Neural progenitor cell (in vitro differentiated cells): ENCODE measurements at places on chromosomes 2 and 18.

- H3K27me3 ChIP-seq: no peaks in the 10 kb centered on the region
- H3K4me3 ChIP-seq: peak overlapping the region; percentile 94
- peak overlapping the region; percentile 77 for H3K27ac ChIP-seq
- no peak for DNase-seq
Measured at GRCh38 chr18:54358495-54359040, 862 bp downstream of the C18orf54 start.

DNA sequence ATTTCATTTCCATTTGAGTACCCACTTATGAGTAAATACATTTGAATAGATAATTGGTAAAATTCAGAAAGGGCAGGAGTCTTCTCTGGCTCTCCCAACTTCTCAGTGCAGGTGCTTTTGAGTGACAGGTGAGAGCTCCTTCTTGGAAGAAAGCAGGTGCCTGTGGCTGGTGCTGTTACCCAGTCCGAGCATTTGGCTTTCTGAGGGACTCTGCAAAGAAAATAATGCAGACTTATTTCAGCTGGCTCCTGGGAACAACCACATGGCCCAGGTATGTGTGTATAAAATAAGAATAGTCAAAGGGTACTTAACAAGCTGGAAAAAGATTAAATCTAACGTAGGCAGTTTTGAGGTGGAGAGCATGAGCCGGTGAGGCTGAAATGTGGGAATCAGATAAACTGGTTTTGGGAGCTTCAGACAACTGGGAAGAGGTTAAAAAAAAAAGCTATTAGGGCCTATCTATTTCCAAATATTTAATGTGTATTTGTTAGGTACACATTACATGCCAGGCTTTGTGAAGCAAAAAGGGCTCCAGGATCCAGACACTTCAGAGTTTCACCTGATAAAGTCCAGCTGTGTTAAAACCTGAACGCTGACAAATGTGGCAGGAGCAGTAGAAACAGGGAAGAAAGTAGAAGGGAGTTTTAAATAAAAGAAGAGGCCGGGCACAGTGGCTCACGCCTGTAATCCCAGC is 20.6 kb downstream of the ZNF236 start:
- H3K4me1 ChIP-seq: no peaks in the 10 kb centered on the region
- no peaks in the 10 kb centered on the region for H3K36me3 ChIP-seq
- no peak for DNase-seq

- peaks cover 7% of the 10 kb centered on the region for H3K4me1 ChIP-seq
- DNase-seq: no peak
- H3K27me3 ChIP-seq: no peaks in the 10 kb centered on the region
- no peaks in the 10 kb centered on the region for H3K36me3 ChIP-seq
Measured at GRCh38 chr2:157349949-157350515, 24.4 kb upstream of the ERMN start.

GRCh38 chr2:122136056-122136455 is 380.6 kb downstream of the TSN start:
- H3K27ac ChIP-seq: no peak overlapping the region
- no peaks in the 10 kb centered on the region for H3K36me3 ChIP-seq
- no peaks in the 10 kb centered on the region for H3K27me3 ChIP-seq
- H3K4me1 ChIP-seq: no peaks in the 10 kb centered on the region
- no peak overlapping the region for H3K4me3 ChIP-seq

DNA sequence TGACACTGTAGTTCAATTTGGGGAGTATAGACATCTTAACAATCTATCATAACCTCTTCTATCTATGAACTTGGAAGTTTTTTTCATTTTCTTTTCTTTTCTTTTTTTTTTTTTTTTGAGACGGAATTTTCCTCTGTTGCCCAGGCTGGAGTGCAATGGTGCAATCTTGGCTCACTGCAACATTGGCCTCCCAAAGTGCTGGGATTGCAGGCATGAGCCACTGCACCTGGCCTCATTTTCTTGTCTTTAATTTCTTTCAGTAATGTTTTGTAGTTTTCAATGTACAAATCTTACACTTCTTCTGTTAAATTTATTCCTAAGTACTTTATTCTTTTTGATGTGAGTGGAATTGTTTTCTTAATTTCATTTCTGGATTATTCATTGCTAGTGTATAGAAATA is 14.6 kb downstream of the ASAP2 start:
- no peaks in the 10 kb centered on the region for H3K36me3 ChIP-seq
- H3K4me3 ChIP-seq: no peak overlapping the region
- no peaks in the 10 kb centered on the region for H3K27me3 ChIP-seq
- DNase-seq: no peak

DNA sequence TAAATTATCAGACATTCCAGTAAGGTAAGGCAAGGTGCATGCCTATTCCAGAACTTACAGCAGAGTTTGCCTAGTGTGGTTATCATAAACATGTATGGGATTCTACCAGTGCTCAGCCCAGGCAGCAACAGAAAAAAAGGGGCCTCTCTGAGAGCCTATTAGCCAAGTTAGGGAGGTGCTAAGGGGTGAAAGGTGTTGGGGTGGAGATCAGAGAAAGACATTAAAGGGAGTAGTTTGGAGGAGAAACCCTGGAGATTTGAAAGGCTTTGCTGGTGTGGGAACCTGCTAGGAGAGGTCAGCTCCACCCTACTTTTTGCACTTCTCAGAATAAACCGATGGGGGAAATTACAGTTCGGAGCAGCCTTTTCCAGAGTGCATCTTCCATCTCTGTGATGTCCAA is 2.9 kb downstream of the ARPC2 start:
- H3K4me1 ChIP-seq: peaks cover 13% of the 10 kb centered on the region
- no peak for DNase-seq
- H3K27ac ChIP-seq: no peak overlapping the region

GRCh38 chr2:20543469-20544152 is 96.7 kb downstream of the RHOB start:
- H3K27ac ChIP-seq: no peak overlapping the region
- no peaks in the 10 kb centered on the region for H3K27me3 ChIP-seq

DNA sequence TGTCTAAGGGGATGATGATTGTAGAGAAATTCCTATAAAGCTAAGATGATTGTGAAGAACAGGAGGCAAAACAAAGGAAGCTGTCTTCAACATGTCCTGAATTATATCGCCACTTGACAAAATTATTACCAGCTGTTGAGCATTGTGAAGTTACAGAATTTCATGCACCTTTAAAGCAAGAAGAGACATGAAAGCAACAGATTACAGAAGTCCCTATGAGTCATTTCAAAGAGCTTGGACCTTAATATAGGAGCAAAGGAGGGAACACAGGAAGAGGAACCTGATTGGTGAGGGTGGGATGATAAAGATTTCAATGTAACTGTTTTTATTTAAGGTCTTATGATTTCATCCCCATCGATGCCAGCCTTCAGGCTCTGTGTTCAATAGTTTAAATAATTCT is 526.9 kb upstream of the HNMT start:
- no peak overlapping the region for H3K27ac ChIP-seq
- no peaks in the 10 kb centered on the region for H3K36me3 ChIP-seq
- H3K4me1 ChIP-seq: no peaks in the 10 kb centered on the region
- H3K27me3 ChIP-seq: no peaks in the 10 kb centered on the region
- no peak for DNase-seq

DNA sequence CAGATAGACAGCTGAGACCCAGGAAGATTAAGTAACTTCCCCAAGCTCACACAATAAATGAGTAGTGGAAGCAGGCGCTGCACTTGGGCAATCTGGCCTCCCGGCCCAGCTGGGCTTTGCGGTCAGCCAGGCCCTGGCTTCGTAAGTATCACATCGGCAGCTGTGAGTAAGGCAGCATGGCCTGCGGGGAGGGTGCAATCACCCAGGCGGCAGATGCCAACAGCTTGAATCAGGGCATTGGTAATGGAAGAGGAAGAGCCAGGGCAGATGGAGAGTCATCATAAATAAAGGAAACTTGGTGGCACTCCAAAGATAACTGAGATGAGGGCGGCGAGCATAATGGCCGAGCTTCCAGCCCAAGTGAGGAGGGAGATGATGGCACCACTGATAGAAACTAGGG is 217.9 kb upstream of the PID1 start:
- no peak overlapping the region for H3K4me3 ChIP-seq
- no peaks in the 10 kb centered on the region for H3K27me3 ChIP-seq
- DNase-seq: no peak
- H3K36me3 ChIP-seq: no peaks in the 10 kb centered on the region

- no peak for DNase-seq
- no peak overlapping the region for H3K4me3 ChIP-seq
- H3K4me1 ChIP-seq: peaks cover 9% of the 10 kb centered on the region
- no peaks in the 10 kb centered on the region for H3K27me3 ChIP-seq
- no peaks in the 10 kb centered on the region for H3K36me3 ChIP-seq
Measured at GRCh38 chr2:26422947-26423629, 21.4 kb downstream of the DRC1 start.

- no peak overlapping the region for H3K4me3 ChIP-seq
- H3K27me3 ChIP-seq: no peaks in the 10 kb centered on the region
- H3K4me1 ChIP-seq: peaks cover 9% of the 10 kb centered on the region
- H3K27ac ChIP-seq: no peak overlapping the region
Measured at GRCh38 chr18:11831921-11832320, 19.3 kb upstream of the CHMP1B start.

DNA sequence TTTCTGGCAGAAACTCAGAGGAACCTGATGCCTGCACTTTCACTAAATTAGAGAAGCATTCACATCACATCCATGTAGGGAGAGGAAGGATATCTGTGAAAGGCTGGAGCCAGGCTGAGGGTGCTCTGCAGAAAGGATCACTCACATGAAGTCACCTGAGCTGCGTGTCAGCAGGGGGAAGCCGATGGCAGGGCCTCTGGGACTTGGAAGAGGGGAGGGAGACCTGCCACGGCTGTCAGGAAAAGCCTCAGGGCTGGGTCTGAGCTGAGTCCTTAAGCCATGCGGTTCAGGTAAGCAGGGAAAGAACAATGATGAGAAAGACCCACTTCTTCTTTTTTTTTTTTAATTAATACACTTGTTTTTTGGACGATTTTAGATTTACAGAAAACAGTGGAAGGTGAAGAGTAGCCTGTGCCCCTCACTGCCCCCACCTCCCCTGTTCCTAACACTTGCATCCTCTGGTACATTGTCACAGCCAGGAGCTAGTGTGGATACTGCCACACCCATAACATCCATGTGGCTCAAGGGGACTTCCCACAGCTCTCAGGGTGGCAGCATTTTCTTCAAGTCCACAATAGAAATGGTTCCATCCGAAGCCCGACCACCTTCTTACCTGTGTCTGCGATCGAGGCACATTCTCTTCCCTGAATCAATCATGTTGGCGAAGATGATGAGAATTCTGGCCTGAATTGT is 156.5 kb upstream of the TPO start:
- H3K36me3 ChIP-seq: no peaks in the 10 kb centered on the region
- H3K27me3 ChIP-seq: no peaks in the 10 kb centered on the region
- no peaks in the 10 kb centered on the region for H3K4me1 ChIP-seq

- no peaks in the 10 kb centered on the region for H3K36me3 ChIP-seq
- H3K4me3 ChIP-seq: no peak overlapping the region
- H3K27ac ChIP-seq: no peak overlapping the region
Measured at GRCh38 chr2:223055836-223056235, 3.8 kb downstream of the KCNE4 start.

DNA sequence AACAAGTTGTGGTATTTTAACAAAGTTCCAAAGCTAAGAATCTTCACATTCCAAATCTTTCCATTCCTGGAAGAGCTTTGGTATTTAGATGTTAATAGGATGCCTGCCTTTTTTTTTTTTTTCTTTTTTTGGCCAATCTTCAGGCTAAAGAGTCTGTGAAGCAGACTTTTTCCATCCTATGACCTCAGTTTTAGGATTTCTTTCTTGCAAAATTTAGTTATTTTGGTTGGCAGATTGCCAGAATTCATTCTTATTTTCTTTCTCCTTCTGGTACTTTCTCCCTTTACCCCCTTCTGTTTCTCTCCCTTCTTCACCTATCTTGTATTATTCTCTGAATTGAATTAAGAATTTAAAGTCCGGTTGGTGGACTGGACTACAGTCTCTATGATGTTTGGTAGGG is 217.8 kb upstream of the REV1 start:
- H3K4me3 ChIP-seq: no peak overlapping the region
- H3K36me3 ChIP-seq: no peaks in the 10 kb centered on the region
- no peak overlapping the region for H3K27ac ChIP-seq
- H3K4me1 ChIP-seq: no peaks in the 10 kb centered on the region

DNA sequence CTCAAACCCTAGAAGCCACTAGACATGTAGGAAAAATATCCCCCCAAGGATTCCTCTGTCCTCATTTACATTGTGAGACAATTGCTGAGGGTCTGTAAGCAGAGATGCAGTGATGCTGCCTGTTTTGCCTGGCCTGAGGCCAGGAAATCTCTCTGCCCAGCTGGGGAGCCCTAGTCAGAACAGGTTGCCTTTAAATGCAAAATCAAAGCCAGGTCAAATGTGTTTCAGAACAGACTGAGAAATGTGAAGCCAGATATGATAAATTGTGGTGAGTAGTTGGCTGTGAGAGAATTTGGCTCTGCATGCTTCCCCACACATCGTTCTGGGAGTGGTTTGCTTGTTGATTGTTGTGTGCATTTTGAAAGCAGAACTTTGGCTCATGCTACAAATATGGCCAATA is 38.4 kb upstream of the NXPH2 start:
- H3K27ac ChIP-seq: no peak overlapping the region
- no peaks in the 10 kb centered on the region for H3K36me3 ChIP-seq
- H3K4me3 ChIP-seq: no peak overlapping the region
- DNase-seq: no peak
- H3K27me3 ChIP-seq: no peaks in the 10 kb centered on the region

DNA sequence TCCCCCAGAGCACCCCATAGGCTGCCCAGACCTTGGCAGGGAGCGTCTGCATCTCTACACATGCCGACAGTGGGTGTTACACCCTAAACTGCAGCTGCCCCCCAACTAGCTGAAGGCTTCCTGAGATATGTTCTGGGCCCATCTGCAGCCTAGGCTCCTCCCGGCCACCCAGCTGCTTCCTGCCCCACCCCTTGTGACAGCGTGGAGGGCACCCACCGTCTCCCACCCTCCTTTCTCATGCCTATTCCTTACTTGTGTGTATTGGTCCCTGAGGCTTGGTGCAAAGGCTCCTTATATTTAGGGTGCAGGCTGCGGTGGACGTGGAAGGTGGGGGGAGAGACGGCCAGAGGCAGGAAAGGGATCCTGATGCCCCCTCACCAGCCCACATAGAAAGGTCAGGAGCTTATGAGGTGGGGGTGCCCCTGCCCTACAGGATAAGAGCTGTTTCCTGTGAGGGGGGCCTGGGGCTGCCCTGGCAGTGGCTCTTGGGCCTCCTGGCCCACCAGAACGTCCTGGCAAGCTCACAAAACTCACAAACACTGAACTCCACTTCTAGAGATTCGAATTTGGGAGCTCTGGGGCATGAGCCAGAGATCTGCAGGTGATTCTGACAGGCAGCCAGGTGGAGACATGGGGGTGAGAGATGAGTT is 7.3 kb upstream of the PROM2 start:
- no peak for DNase-seq
- no peaks in the 10 kb centered on the region for H3K27me3 ChIP-seq
- H3K36me3 ChIP-seq: no peaks in the 10 kb centered on the region
- H3K4me1 ChIP-seq: no peaks in the 10 kb centered on the region
